AG04450 (cell line): ENCODE measurements at places on chromosomes 3 and 15. TPM values are rescaled to one million over a fixed set of nuclear protein-coding genes. Genes with fewer than 3 reads are reported as not detected.

Gene THRB
- 0.02 TPM in 1 of 2 replicates, not detected in the other for polyA plus RNA-seq

Gene ADAMTS7
- 5.0 and 6.4 TPM in 2 replicates for polyA plus RNA-seq

- no peak for DNase-seq
These were observed 394.9 kb upstream of the WNT5A start for GRCh38 chr3:55882006-55882405.

- no peak for DNase-seq
These were observed 207.6 kb downstream of the CHST2 start for GRCh38 chr3:143326983-143327778.

GRCh38 chr3:115626721-115627120, 3.4 kb downstream of the GAP43 start:
- DNase-seq: no peak

GRCh38 chr3:58824285-58824684, 157.7 kb upstream of the FAM3D start:
- DNase-seq: peak; percentile 33

DNA sequence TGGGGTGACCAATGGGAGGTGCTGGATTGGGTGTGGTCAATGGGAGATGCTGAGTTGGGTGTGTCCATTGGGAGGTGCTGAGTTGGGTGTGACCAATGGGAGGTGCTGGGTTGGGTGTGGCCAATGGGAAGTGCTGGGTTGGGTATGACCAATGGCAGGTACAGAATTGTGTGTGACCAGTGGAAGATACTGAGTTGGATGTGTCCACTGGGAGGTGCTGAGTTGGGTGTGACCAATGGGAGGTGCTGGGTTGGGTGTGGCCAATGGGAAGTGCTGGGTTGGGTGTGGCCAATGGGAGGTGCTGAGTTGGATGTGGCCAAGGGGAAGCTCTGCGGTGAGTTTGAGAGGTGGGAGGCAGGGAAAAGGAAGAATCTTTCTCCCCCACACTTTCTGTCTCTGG, 250.0 kb upstream of the PROK2 start:
- no peak for DNase-seq

- DNase-seq: no peak
These were observed 215.9 kb downstream of the THSD4 start for GRCh38 chr15:71331173-71331572.

GRCh38 chr3:147575391-147575790, 166.2 kb downstream of the ZIC1 start:
- DNase-seq: no peak

GRCh38 chr15:44706946-44707636, 4.0 kb downstream of the PATL2 start:
- no peak for DNase-seq

GRCh38 chr3:141360888-141361598, 7.3 kb upstream of the ZBTB38 start:
- no peak for DNase-seq

DNA sequence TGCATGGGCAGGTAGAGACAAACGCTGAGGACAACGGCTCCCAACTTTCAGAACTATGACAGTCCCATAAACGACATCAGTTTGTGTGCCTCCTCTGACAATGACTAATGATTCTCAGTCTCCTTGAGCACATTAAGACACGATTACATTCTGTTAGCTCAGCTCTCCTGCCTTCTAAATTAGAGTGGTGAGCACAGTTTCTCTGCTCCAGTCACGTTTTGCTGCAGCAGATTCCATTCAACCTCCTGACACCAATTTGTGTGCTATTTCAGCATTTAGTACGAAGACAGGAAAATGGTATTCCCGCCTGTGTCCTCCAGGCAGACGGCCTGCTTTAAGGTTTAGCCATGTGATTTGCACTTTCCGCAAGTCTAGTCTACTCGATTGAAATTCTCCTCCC, 458.4 kb upstream of the CFAP20DC start:
- DNase-seq: no peak

DNA sequence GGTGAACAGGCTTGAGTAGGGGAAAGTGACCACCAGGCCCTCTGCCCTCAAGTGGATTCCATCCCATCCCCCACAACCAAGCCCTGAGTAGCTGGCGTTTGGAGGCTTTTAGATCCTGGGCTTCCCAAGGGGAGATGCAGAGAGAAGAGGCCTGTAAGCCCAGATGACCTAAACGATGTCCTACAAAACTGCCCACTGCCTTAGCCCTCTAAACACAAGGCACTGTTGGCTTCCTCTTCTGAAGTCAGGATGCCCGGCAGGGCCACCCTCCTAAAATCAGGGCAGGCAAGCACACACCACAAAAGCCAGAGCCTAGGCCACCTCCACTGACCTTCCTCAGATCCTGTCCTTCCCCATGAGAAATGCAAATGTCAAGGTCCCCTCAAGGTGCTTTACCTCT, 68.6 kb downstream of the ADCY5 start:
- no peak for DNase-seq

- DNase-seq: no peak
These were observed 116.4 kb downstream of the DUT start for GRCh38 chr15:48447657-48448056.

GRCh38 chr15:45790325-45790943, 155.6 kb downstream of the SQOR start:
- no peak for DNase-seq

GRCh38 chr3:114081037-114081436, 24.5 kb downstream of the QTRT2 start:
- no peak for DNase-seq

DNA sequence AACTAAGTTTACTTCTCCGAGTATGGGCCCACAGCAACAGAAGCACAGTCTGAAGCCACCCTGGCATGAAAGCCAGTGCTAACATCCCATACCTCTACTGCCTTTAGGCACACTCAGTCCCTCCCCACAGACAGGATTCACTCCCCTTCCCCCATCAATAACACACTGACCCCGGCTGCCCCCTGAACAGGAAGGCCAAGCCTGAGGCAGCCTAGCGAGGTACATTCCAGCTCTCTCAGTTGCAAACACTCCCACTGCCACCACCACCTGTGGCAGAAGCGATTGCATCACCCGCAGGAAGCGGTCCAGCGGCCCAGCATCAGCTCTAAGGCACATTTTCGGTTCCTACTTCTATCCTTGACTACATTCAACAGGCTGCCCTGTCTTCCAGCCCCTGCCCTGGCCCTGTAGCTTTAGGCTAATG, 7.0 kb upstream of the BMF start:
- no peak for DNase-seq

GRCh38 chr15:48449734-48450133, 118.5 kb downstream of the DUT start:
- DNase-seq: no peak

DNA sequence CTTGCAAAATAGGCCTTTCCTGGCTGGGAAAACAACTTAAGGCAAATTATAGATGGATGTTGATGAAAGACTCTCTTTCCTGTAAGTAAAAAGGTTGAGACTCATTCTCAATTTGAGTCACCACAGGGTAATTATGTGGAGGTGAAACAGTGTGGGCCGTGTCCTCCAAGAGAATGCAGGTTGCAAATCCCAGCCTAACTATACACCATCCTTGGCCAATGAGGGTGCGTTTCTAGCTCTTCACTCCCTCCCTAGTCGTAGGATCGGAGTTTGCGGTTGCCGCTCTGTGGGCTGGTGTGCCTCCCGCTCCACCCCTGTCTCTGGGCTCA, 259.9 kb downstream of the PLCL2 start:
- no peak for DNase-seq

DNA sequence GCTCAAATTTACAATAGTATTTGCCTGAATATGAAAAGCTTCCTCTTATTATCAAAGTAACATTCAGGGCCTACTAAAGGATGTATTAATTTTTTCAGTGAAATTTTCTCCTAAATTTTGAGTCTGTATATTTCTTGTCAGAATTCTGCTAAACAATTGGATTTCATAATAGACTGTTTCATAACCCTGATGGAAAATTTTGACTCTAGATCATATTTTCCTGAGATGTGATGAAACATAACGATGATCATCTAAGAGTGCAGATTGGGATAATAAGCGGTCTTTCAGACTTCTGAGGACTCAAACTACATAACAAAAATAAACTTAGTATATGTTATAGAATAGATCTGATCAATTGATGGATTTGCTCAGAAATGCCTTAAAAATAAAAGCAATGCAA, 574.5 kb upstream of the TBL1XR1 start:
- no peak for DNase-seq
